IMR-90 (cell line): ENCODE measurements at places on chromosomes 16 and 17.

- no peak for DNase-seq
These were observed 278.0 kb upstream of the SALL1 start for GRCh38 chr16:51429041-51429440.

- DNase-seq: peak; percentile 37
These were observed 18.2 kb downstream of the LASP1NB start for GRCh38 chr17:38943607-38944006.

DNA sequence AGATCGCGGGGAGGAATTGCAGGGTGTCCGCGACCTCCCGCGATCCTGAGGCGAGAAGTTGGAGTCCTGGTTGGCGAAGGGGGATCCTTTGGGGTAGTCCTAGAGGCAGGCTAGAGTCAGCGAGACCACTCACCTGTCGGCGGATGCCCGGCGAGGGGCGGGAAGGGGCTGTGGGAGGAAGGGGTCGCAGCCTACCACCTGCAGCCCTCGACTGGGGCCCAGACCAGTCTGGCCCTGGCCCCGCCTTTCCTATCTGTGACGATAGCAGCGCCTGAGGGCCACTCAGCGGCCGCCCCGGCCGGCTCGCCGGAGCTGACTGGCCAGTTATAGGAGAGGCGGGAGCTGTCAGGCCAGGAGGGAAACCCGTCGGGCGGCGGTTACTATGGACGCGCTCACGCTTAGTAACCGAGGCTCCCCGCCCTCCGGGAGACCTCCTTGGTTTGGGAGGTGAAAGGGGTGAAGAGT lies at the start of gene TEKT3:
TSS of gene TEKT3 (minus strand) at position 213 of the 465 bp plus-strand sequence. CDS start 10,012 bp downstream, outside the sequence.
- peak; percentile 55 for DNase-seq

- DNase-seq: peak; percentile 31
These were observed 34.4 kb upstream of the MNT start for GRCh38 chr17:2435181-2435741.

DNA sequence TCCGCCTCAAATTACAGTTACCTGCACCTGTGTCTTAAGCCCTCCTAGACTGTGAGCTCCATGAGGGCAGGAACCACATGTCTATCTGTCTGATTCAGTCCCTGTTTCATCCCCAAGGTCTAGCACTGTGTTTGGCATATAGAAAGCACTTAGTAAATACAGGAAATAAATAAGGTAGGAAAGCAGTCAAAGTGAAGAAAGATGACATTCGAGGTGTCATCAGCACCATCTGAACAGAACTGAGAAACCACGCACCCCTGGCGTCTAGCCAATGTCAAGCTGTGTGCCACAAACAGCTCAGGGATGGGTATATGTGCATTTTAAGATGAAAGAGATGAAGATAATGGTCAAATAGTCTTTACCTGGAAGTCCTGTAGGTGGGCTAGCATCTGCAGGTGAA lies 79.6 kb upstream of the ATP2A3 start:
- no peak for DNase-seq

- DNase-seq: no peak
These were observed 6.3 kb upstream of the KCNG4 start for GRCh38 chr16:84245956-84246678.

GRCh38 chr16:84323606-84324005 lies 28.9 kb downstream of the WFDC1 start:
- DNase-seq: no peak

GRCh38 chr17:83155128-83156121 lies 76.0 kb downstream of the METRNL start:
- peak; percentile 44 for DNase-seq

- no peak for DNase-seq
These were observed 176.4 kb upstream of the CHMP6 start for GRCh38 chr17:80815151-80815681.

GRCh38 chr16:84117494-84117843 lies 727 bp upstream of the MBTPS1 start:
- DNase-seq: peak; percentile 31

DNA sequence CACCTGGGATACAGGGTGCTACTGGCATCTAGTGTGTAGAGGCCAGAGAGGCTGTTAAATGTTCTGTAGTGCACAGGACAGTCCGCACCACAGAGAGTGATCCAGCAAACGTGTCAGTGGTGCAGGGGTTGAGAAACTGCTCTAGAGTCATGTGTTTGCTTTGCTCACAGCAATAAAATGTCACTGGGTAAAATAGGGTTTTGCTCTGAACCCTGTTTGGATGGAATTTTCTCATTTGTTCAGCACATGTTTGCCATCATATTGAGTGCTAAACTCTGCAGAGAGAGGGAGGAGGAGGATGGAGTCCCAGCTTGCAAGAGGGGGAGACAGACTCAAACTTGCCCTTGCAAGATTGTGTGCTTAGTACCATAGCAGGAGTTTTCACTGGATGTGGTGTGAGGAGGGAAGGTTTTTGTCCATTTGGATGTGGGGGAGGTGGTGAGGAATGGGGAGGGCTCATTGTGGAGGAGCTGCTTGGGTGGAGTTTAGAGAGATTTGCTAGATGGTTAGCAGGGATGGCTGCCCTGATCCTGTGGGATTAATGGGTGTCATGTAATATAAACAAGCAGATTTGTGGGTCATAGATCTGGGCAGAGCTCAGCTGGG lies 11.8 kb downstream of the PLCG2 start:
- no peak for DNase-seq

- no peak for DNase-seq
These were observed 30.4 kb upstream of the METTL16 start for GRCh38 chr17:2542056-2542455.

DNA sequence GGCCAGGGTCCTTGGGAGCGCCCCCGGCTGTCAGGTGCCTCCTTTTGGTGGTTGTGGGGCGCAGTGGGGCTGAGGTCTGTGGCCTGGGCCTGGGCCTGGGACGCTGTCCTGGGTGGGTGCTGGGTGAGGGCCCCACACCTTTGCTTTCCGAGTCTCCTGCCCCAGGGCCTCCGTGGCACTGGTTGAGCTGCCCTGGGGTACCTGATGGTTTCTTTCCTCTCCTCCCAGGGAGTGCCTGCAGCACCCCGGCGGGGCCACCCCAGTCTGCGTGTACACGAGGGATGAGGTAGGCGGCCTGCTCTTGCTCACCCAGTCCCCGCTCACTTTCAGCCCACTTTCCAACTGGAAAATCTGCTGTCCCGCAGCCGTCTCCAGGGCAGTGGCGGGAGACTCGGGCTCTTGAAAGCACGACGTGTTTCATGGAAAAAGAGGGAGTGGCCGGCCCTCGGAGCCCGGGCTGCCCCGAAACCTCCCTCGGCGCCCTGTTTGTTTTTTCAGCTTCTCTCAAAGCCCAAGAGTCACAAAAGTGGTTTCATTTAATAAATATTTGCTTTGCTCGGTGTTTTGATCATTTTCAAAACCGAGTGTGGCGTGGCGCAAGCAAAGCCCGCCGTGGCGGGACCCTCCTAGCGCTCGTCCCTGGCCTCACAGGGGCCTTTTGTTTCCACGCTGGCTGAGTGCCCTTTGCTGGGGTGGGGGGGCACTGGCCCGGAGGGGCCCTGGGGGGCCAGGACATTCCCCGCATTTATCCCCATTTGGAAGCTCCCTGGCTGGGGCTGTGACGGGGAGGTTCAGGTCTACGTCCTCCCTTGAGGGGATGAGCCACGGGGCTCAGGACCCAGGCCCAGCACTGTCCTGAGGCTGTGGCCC lies 17.4 kb downstream of the ASPSCR1 start:
- no peak for DNase-seq

- no peak for DNase-seq
These were observed 21.9 kb downstream of the CA4 start for GRCh38 chr17:60171753-60172079.

DNA sequence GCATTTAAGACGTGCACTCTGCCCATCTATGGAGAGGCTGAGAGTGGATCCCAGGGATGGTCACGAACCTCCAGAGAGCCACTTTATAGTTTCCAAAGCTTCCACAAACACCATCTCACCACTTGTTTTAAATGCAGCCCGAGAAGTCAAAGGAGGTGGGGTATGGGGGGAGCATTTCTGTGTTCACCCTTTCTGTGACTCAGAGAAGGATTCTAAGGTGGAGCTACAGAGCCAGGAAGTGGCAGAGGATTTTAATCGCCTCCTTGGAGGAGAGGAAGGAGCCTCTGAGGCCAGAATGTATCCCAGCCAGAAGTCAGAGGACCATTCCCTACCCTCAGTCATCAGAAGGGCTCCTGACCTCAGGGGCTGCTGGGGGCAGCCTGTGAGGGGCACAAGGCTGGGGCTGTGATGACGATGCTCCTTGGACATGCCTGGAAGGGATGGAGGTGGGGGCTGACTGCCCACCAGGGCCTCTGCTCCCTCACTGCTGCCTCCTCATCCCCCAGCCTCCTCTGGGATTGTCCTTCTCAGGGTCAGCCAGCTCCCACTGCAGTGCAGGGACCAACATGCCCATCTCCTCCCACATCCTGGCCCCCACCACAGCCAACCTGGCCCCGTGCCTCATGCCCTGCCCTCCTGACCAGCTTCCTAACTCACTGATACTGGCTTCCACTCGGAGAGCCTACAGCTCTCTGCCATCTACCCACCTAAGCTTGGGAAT lies 2.8 kb downstream of the XYLT2 start:
- DNase-seq: peak; percentile 53

- DNase-seq: no peak
These were observed 13.3 kb upstream of the ABR start for GRCh38 chr17:1192911-1193699.

GRCh38 chr17:82372249-82373071 lies 895 bp downstream of the UTS2R start:
- no peak for DNase-seq

DNA sequence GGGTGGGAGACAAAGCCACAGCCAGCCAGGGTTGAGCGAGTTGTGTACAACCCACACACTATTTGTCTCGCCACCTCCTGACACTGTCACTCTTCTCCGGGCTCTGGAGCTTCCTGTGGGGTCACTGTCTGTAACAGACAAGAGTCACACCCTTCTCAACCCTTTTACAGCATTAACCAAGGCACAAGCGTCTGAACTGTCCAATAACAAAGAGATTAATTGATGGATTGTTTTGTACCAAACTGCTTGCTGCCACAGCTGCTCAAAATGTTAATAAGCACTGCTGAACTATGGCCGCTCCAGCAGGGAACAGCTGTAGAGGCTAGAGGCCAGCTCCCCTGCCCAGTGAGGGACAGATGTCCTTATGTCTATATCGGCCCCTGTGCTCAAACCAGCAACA lies 25.2 kb upstream of the HYDIN start:
- no peak for DNase-seq

DNA sequence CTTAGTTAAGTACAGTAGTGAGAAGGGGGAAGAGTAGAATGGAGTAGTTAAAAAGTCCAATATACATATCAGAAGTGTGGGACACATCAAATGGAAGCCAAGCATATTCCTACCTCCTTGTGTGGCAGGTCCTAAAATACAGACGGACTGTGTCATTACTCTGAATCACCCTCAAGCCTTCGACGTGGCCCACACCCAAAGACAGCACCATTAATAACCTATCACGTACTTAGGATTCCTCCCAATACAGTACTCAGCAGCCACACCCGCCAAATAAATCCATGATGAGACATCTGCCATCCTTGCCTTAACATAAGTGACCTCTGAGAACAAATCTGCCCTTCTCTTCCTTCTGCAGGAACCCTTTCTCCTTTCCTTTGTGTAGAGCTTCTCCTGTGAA lies 38.9 kb downstream of the UBE2G1 start:
- DNase-seq: peak; percentile 83

DNA sequence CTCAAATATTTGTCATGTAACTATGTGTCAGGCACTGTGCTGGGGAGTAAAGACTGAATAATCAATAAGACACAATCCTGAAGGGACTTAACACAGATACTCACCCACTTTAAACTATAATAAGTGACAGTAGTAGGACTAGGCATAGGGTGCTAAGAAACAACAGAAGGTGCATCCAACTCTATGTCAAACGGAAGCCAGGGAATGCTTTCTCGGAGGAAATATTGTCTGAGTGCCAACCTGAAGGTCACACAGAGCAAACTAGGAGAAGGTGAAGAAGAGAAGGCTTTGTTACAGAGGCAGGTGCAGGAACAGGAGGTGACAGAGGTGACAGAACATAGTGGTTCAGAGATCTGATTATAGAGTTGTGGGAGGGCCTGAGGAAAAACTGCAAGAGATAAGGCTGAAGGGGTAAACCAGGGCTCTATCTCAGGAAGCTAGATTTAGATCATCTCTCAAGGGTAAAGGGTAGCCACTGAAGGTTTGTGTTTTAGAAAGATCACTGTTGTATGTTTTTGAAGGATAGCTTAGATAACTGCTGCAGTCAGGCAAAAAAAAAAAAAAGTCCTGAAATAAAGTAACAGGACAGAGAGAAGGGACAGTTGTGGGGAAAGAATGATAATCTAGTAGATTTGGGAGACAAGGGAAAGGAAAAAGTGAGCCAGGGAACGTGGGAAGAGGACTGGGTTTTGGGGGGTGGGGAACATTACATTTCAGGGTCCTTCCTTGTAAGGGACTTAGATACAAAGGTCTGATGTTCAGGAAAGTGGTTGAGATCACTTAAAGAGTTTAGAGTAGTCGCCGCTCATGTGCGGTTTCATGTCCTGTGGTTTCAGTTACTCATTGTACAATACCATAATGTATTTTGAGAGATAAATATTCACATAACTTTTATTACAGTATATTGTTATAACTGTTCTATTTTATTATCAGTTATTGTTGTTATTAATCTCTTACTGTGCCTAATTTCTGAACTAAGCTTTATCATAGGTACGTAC lies 85.6 kb upstream of the NETO2 start:
- no peak for DNase-seq

DNA sequence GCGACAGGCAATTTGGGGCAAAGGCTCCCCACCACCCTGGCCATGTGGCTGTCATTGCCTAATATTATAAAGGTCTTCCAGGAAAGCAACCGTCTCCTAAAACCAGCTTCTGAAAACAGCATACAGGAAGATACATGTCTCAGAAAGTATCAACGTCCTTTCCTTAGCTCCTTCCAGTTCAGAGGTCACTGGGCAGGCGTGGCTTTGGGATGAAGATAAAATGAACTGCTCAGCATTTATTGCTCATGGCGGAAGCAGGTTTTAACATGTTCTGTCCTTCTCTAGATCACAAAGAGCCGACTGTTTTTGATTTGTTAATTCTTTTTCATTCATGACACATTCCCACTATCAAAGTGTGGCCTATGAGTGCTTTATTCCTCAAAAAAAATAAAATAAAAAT lies 8.0 kb downstream of the CFAP20 start:
- DNase-seq: no peak

DNA sequence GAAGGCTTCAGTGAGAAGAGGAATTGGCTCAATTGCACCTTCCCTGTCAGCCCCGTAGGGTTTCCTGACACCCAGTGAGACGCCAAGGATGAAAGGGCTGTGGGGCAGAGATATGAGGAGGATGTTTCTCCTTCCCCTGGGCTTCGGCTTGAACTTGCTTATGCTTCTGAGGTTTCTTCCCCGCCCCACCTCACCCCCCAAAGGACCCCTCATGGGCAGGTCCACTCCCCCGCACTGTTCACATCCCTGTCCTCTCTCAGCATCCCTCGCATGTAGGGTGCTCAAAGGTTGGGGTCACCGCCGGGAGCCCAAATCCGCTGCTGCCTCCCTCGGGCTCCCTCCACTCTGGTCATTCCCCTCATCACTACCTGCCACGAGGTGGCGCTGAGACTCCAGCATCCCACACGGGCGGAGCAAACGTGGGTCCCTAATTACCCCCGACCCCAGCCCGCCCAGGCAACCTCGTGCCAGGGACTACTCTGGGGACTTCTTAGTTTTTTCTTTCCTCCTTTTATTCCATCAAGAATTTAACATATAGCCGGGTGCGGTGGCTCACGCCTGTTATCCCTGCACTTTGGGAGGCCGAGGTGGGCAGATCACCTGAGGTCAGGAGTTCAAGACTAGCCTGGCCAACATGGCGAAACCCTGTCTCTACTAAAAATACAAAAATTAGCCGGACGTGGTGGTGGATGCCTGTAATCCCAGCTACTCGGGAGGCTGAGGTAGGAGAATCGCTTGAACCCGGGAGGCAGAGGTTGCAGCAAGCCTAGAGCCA lies 3.3 kb upstream of the TRARG1 start:
- DNase-seq: peak; percentile 27
